ENCODE measurements at places on chromosomes 3 and 15.
A peak's percentile ranks its signal among the peaks of the same experiment; 100 is the strongest.

DNA sequence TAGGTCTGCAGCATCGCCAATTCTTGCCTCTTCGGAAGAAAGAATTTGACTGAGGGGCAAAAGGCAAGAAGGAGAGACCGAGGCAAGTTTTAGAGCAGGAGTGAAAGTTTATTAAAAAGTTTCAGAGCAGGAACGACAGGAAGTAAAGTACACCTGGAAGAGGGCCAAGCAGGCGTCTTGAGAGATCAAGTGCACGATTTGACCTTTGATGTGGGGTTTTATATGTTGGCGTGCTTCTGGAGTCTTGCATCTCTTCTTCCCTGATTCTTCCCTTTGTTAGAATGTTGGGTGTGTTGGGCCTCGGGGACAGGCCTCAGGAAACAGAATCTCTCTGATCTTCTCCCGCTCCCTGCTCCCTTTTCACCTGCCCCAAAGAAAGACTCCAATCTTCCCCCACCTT, 40.6 kb upstream of the FLNB start:
- no peak for DNase-seq

DNA sequence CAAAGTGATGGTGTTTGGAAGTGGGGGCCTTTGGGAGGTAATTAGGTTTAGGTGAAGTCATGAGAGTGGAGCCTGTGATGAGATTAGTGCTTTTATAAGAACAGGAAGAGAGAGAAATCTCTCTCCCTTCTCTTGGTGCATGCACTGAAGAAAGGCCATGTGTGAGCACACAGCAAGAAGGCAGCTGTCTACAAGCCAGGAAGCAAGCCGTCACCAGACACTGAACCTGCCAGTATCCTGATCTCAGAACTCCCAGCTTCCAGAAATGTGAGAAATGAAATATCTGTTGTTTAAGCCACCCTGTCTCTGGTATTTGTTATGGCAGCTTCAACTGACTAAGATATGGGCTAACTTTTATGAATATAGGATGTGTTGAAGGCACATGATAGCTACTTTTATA, 72.6 kb downstream of the REC114 start:
- DNase-seq: no peak

- DNase-seq: no peak
Observed at GRCh38 chr3:39099242-39099641, 8.2 kb downstream of the GORASP1 start.

GRCh38 chr3:16347548-16347947, 82.5 kb downstream of the OXNAD1 start:
- no peak for DNase-seq

GRCh38 chr15:89450076-89451006, 46.0 kb downstream of the RHCG start:
- no peak for DNase-seq

- no peak for DNase-seq
Observed at GRCh38 chr3:58039601-58040000, 31.4 kb downstream of the FLNB start.

DNA sequence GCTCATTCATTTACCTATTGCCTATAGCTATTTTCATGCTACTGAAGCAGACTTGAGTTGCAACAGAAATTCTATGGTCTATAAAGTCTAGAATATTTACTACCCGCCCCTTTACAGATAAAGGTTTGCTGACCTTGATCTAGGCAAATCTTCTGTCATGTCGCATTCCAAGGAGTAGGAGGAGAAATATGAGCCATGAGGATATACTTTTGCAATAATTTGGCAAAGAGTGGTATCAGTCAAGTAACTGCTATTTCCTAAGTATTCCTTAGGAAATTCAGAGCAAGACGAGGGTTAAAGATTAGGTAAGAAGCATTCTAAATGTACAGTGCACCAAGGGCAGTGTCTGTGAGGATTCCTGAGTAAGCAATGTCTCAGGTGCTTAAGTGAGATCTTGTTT, 121.0 kb upstream of the NUDT16 start:
- DNase-seq: no peak

GRCh38 chr15:60079210-60079609, 75.1 kb downstream of the FOXB1 start:
- peak; percentile 23 for DNase-seq

- no peak for DNase-seq
Observed at GRCh38 chr3:122313281-122313680, 11.8 kb upstream of the CSTA start.

DNA sequence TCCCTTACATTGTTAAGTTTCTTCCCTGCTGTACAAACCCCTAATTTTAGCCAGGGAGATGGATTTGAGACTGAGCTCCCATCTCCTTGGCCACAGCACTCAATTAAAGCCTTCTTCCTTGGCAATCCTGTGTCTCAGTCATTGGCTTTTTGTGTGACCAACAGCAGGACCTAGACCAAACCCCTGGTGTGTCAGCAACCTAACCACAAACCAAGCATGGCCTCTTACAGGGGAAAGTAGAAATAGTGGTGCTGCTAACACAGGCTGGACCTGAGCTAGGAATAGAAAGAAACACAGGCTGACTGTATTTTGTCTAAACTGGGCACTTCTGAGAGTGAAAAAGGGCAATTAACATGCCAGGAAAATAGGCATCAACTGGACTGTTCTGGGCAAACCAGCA, 37.9 kb downstream of the PPCDC start:
- DNase-seq: no peak

DNA sequence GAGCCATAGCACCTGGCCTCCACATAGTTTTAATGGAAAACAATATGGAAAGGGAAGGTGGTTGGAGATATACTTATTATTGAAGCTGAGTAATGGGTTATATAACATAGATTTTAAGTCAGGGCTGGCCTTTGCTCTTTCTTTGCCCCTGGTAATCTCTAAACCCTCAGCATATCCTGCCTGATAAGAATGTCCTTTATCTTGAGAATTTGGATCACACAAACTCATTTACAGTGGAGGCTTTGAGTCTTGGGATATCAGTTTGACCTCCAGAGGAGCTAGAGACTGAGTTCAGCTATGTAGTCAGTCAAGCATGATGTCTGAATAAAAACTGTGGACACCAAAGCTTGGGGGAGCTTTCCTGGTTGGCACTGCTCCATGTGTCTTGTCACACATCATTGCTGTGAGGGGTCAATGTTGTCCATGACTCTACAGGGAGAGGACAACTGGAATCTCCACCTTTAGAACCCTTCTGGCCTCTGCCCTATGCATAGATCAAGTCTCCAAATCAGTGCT, 9.0 kb upstream of the C3orf33 start:
- DNase-seq: no peak

DNA sequence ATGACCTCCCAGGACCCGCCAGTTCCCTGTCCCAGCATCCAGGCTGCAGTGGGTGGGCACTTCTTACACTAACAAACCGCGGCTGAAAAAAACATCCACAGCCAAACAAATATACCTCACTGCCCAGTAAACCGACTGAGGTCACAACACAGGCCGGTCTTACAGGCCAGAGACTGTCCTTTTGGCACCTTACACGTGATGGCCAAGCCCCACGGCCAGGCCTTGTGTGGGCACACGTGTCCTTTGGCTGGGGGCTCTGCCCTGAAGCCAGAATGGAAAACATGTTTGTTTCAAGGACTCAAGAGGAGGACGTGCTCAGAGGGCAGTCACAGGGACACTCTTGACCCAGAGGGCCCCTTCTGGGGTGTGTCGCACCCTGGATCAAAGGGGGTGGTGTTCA, 9.8 kb downstream of the SLC38A3 start:
- no peak for DNase-seq

GRCh38 chr3:14823393-14823792, 4.6 kb downstream of the FGD5 start:
- no peak for DNase-seq

- DNase-seq: no peak
Observed at GRCh38 chr15:85651548-85651947, 143.2 kb downstream of the KLHL25 start.

- DNase-seq: no peak
Observed at GRCh38 chr15:62797171-62797570, 245.4 kb upstream of the TPM1 start.

- no peak for DNase-seq
Observed at GRCh38 chr3:99413504-99413903, 224.9 kb upstream of the COL8A1 start.

GRCh38 chr3:169429328-169429727, 234.2 kb downstream of the MECOM start:
- no peak for DNase-seq

GRCh38 chr3:197149528-197149927, 119.9 kb upstream of the MELTF start:
- no peak for DNase-seq

DNA sequence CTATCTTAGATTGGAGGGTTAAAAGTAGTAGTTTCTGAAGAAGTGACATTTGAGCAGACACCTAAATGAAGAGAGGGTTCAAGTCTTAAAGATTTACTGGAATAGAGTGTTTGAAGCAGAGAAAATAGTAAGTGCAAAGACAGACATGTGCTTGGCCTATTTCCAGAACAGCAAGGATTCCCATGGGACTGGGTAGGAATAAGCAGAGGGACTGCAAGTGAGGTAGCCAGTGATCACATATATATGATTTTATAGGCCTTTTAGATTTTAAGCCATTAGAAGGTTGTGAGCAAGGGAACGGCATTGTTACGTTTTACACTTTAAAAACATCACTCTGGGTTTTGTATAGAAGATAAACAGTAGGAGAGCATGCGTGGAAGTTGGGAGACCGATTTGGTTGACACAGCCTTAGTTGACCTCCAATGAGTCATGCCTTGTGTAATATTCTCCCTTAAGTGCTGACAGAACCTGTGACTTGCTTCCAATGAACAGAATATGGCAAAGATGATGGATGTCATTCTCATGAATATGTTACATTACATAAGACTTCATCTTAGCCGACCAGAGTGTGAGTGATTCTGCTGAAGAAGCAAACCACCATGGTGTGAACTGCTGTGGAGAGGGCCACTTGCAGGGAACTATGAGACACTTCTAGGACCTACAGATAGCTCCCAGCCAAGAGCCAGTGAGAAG, 37.1 kb upstream of the SLC4A7 start:
- DNase-seq: no peak

DNA sequence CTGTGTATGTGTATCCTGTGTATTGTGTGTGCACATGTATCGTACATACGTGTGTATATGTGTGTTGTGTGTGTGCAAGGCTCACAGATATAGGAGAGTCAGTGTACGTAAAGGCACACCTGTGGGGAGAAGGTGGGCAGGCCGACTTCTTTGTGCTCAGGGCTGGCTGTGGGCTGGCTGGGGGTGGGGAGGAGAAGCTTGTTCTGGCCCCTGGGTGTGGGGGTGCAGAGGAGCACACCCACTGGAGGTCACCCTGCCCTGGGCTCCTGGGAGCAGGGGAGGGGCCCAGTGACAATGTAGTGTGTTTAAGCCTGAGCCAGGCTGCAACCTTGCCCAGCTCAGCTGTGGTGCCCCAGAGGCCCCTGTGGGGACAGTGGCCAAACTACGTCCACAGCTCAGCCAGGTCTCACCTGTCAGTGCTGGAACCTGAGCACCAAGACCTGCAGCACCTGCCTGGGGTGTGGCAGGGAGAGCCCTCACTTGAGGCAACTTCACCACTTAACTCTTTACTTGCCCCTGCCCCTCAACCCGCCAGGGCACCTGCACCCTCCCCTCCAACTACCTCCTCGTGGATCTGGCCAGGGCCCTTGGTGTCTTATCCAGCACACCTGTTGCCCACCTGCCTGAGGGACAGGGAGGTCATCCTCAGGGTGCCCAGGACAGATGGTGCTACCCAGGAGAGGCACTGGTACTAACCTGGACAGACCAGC, 2.6 kb upstream of the HHATL start:
- DNase-seq: no peak

DNA sequence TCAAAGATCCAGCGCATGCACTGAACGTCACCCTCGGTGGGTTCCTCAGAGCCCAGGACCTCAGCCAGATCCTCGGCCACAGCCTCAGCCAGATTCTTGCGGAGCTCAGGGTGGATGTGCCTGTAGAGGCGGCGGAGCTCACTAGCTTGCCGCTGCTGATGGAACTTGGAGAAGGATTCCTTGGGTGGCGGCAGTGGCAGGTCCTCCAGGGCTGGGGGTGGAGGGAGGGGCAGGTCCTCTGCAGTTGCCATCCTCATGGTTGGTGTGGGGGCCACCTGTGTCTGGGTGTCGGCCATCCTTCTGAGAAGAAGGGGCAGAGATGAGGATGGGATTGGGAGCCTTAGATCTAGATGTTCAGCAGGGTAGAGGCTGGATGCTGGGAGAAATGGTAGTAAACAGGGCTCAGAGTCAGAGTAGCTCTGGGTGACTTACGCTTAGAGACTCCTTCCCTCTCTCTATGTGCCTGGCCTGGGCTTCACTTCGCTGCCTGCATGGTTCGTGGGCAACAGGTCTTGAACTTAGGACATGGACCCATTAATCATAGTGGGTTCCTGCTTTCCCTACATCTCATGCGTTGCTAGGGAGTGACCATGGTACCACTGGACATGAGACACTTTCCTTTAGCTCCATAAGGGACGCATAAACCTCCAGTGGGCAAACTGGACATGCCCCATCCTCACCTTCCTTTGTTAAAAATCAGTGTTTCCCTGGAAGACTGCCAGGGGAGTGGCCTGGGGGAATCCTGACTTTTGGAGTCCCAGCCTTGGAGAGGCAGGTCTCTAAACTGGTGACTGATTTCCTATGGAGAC, 3.0 kb downstream of the XIRP1 start:
- no peak for DNase-seq

- no peak for DNase-seq
Observed at GRCh38 chr3:30457726-30458125, 148.7 kb upstream of the TGFBR2 start.

GRCh38 chr3:61541694-61542093, 19.7 kb upstream of the PTPRG start:
- DNase-seq: no peak

DNA sequence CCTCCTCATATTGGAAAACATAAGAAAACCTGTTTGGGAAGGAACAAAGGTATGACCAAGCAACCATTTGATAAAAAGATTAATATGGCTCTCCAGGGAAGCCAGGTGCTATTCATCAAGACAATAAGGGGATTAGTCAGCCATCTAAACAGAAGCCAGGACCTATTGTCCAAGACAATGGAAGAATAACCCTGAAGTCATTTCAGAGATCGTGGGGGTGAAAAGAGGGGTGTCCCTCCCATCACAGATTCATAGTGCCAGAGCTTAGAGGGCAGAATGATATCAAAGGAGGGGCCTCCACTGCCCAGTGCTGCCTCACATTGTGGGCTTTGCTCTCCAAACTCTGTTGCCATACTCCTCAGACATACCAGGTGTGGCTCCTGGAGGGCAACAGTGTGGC, 73.5 kb downstream of the DAPK2 start:
- no peak for DNase-seq

GRCh38 chr3:4735243-4735642, 242.1 kb downstream of the ITPR1 start:
- DNase-seq: no peak

- DNase-seq: peak; percentile 65
Observed at GRCh38 chr15:77702211-77702957, 69.7 kb upstream of the LINGO1 start.

- DNase-seq: no peak
Observed at GRCh38 chr3:38490281-38491030, 5.7 kb upstream of the EXOG start.
